ENCODE measurements at places on chromosomes 5 and 9.

- DNase-seq = no peak
These were observed 209.4 kb upstream of the TLE4 start for GRCh38 chr9:79362100-79363081.

DNA sequence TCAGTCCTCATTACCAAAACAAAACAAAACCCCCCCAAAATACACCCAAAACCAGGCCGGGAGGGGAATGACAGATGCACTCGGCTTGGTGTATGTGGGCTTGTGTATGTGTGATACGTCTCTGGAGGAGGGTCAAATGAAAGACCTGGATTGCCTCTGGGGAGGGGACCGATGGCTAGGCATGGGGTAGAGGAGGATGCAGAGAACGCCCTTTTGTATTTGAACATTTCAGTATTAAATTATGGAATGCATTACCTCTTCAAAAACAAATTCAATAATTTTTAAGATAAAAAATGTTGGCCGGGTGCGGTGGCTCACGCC lies 61.4 kb downstream of the LMX1B start:
- DNase-seq = no peak

- DNase-seq = no peak
These were observed 7.8 kb upstream of the TNFAIP8 start for GRCh38 chr5:119347991-119348390.

DNA sequence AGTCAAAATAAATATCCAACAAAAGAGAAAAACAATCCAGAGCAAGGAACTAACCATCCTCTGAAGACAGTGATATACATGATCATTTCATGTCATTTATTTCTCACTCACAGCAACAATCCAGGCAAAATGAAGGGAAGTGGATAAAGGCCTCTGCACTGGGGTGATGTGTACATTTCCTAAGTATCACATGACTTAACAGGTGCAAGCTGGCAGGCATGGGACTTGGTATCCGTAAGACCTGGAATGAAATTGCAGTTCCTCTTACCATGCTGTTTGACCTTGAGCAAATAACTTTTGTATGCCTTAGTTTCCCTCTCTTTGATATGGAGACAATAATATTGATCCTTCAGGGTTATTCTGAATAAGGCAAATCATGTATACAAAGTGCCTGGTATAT lies 77.6 kb downstream of the PRLR start:
- DNase-seq = no peak

GRCh38 chr9:94867842-94868312 lies 141.4 kb downstream of the AOPEP start:
- no peak for DNase-seq

- no peak for DNase-seq
These were observed 41.4 kb downstream of the DUSP1 start for GRCh38 chr5:172729588-172729987.

GRCh38 chr5:135743705-135744411 lies 90.6 kb upstream of the SLC25A48 start:
- no peak for DNase-seq

Data from Kasumi-1 (cell line).